Suppressor macrophage treated with lipopolysaccharide for 4 hours (primary cell): ENCODE measurements at places on chromosomes 5 and 9.

GRCh38 chr5:123671042-123671441 is 159.1 kb downstream of the CSNK1G3 start:
- peak; percentile 61 for DNase-seq

DNA sequence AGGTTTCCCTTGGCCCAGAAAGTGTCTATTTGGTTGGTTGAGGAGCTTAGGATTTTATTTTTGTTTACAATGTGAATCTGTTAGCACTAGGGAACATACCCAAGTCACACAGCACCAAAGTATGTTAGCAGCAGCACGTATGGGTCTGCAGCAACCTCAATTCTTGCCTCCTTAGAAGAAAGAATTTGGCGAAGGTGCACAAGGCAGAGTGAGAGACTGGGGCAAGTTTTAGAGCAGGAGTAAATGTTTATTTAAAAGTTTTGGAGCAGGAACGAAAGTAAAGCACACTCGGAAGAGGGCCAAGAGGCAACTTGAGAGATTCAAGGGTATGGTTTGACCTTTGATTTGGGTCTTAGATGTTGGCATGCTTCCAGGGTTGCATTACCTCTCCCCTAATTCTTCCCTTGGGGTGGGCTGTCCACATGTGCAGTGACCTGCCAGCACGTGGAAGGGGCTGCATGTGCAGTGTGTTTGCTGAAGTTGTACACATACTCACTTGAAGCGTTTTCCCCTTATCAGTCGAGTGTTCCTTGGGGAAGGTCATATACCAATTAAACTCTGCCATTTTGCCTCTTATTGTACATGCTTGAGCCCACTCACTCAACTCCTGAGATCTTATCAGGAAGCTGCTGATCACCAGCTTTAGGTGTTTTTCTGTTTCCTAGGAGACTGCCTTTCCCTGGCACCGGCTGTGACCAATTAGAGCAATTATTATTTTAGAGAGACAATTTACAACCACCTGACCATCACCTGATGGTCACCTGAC is 64.9 kb upstream of the SHC3 start:
- no peak for DNase-seq

GRCh38 chr9:129909851-129910250 is 74.6 kb downstream of the USP20 start:
- DNase-seq, result no peak

DNA sequence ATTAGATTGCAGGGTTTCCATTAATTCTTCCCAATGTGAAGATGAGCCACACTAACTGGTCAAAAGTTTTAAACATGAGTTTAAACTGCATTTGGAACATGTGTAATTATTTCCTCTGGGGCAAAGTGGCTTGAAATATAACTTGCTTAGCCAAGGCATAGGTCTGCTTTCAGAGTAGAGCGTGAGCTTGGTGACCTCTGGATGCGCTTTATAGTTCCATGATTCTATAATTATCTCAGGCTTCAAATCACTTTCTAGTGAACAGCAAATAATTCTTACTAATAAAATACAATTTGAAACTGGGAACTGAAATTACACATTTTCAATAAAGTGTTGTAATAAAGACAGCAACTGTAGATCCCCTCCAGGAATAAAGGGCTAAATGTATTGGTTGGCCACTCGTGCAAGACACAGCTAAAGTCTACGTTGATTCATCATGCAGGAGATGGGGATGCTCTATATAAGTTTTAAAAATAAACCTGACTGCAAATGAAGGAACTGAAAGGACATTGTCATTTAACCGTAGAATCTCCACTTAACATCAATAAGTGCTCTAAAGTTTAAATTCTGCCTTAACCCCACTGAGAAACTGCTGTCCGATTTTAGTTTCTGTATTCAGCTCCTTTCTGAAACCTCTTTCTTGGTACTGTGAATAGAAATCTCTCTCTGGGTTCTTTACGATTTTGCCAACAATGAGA is 460.0 kb downstream of the PSAT1 start:
- DNase-seq, result peak; percentile 6

DNA sequence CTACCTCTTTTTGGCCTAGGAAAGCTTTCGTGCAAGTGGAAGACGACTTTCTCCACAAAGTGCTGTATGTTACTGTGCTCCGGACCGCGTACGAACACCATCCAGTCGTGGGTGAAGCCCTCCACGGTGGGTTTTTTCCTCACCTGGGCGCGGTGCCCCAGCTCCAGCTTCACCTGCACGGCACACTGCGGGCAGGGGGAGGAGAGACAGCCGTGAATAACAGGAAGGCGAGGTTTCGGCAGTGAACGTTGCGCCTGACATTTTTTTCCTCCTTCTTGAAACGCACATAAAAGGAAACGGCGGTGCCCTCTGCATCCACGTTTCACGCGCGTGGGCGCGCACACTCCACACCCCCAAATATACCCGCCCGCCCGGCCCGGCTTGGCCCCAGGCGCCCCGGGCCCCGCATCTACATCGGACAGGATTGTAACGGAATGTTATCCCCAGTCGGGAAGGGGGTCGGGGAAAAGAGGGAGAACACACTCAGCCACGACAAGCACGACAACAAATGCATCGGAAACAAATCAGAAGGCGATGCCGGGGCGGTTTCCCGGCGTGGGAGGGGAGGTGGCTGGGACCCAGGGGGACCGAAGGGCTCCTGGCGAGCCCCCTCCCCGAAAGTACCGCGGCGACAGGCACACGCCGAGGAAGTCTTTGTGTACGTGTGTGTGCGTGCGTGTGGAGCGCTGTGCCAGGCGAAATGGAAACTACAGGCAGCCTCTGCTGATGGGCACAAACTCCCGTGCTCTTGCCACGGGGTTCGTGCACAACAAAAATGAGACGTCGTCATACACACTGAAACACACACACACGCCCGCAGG is 1.4 kb downstream of the MLLT3 start:
- peak; percentile 56 for DNase-seq

GRCh38 chr5:56631719-56632118 is 183.6 kb upstream of the MAP3K1 start:
- no peak for DNase-seq
